SK-MEL-5 (cell line): ENCODE measurements at places on chromosomes 12 and 14.

DNA sequence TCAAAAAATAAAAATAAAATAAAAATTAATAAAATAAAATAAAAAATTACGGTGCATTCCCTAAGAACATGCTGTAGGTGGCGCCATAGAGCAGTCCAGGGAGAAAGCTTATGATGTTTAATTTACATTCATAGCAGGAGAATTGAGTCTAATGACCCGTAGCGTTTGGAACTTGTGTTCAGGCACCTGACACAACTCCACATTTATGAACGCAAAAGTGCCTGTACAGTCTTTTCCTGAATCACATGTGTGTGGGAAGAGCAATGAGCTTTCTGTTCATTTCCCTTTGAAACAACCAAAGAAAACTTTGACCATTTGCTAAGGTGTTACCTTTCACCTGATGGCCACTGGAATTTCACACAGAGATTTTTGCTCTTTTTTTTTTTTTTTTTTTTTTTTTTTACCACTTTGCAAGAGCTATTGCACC, 60.6 kb upstream of the KCNA1 start:
- peak; percentile 53 for DNase-seq

GRCh38 chr14:87940382-87940781, 52.6 kb downstream of the GALC start:
- no peak for DNase-seq

- no peak for DNase-seq
These were observed 1.9 kb downstream of the SLC25A3 start for GRCh38 chr12:98595243-98595988.

DNA sequence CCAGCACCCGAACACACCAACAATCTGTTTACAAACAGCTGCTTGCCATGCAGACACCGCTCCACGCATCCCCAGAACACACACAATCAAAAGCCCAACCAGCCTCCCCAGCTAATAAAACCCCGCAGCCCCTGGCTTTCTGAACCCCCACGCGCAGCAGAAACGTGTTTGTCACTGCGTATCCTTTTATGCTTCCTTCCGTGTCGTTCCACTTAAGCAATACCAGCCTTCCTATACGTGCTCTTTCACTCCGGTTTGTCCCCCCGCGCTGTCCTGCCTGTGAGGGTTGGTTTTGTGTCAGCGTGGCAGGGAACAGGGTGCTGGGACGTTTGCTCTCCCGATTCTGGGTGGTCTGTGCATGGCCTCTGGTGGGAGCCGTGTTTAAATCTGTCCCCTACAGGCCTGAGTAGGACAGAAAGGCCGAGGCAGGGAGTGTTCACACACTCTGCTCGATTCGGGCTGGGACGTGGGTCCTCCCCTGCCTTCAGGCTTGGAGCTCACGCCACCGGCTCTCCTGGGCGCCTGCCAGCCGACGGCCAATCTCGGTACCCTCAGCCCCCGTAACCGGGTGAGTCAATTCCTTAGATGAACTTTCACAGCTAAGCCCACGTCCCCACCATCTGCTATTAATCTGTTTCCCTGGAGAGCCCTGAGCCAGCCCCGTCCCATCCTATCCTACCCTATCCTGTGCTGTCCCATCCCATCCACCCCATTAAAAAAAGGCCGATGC, 60.0 kb downstream of the NOC4L start:
- no peak for DNase-seq

DNA sequence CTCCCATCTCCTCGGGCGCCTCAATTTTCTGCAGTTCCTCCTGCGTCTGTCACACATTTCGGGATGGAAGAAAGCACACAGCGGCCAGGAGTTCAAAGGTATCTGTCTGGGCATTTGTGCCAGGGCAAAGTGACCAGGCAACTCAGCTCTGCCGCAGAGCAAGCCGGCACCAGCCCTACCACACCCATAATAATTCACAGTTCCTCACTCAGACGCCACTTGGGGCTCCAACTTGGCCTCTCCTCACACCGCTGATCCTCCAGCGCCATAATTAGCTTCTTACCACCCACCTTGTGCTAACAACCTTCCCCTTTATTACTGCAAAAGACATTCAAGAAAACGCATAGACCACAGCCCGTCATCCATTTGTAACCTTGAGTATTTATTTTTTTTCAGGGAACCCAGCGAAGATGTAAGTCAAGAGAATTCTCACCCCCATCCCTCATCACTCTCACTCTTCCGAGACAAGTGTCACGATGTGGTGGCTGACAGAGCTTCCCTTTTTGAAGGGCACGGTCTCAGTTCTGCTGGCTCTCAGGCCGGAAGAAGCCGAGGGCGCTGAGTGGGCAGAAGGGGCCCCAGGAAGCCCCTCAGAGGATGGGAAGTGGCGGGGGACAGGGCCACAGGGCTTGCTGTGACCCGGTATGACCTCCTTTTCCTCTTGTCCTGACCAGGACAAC, 25.2 kb upstream of the NCOR2 start:
- no peak for DNase-seq

DNA sequence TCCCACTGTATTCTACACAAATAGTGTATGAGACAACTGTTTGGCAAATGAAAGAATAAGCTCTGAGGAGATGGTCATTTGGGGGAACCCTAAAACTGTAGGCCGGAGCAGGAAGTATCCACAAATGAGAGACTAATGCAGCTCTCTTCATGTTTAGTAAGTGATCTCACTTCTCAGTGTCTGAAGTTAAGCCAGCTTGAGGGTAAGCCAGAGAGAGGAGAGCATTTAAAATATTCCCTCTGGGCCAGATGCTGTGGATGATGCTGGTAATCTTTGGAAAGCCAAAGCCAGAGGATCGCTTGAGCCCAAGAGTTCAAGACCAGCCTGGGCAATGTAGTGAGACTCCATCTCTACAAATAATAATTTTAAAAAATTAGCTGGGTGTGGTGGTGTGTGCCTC, 130.6 kb upstream of the SINHCAF start:
- no peak for DNase-seq

DNA sequence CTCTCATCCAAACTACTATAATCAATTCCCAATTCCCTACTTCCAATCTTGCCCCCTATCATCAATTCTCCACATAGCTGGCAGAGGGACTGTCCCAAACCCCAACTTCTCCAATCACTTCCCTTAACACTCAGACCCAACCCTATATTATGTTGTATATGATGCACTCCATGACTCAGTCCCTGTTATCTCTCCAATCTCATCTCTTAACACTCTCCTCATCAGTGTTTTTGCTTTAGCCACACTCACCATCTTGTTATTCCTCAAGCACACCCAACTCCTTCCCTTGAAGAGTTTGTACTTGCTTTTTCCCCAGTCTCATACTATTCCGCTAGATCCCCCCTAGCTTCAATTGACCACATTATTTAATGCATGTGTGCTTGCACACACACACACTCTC, 4.9 kb downstream of the RHOJ start:
- DNase-seq: no peak

DNA sequence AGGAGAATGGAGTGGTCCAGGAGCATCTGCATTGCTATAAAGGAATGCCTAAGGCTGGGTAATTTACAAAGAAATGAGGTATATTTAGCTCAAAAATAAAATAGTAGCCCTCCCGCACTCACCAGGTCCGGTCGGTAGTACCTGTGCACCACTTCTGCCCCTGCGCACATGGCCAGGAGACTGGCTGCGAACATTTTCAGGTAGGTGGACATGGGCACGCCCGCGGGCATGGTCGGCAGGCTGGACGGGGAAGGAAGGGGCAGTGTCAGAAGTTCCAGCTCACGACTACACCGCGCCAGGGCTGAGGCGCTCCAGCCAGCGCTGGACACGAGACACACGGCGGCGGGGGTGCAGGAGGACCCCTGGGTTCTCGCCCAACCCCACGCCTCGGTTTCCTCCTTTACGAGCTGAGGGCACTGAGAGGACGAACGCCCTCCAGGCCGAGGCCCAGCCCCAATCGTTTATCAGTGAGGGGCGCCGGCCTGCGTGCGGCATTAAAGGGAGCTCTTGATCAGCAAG, 9.1 kb upstream of the TDG start:
- no peak for DNase-seq

DNA sequence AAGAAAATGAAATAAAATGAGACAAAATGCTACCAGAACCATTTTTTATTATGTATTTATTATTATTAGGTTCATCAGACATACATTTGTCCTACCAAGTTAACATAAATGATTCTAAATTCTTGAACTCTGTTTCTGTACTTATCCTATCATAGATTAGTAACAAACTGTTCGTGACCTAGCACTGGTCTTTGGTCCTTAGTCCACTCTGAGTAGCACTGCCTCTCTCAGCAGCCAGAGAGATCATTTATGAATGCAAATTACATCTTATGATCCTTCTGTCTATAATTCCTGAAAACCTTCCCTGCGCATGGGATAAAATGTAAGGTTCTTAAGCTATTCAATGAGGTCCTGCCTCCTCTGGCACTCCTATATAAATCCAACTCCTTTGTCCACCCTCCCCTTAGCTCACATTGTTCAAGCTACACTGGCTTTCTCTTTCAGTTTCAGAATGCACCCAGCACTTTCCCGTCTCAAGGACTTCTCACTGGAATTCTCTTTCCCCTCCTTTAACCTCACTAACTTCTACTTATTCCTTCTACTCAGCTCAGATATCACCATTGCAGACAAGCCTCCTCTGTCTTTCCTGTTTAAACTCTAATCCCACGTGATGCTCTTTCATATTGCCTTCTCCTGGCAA, 17.1 kb downstream of the PDZRN4 start:
- DNase-seq: peak; percentile 73

DNA sequence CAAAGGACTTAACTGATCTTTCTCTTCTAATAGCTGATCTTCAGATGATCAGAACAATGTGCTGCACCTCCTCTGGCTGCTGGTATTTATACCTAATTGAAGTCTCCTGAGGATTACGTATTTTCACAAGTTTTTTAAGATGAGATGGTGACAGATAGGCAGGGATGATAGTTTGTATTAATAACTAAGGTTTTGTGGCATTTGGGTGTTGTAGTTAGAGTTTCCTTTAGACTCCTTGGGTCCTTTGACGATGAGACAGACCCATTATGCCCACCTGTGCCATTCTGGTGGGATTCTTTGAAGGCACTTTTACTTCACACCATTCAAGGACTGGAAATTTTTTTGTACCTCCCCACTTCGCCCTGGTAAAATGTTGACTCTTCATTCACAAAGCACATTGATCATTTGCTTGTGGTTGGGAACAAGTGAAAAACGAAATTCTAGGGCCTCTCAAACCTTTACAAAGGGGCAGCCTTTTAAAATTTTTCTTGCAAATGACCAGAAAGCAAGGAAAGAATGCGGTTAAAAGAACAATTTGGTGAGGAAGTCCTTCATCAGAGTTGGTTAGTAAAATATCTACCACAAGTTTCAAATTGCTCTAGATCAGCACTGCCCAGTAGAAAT, at the start of gene IFNG:
Gene IFNG (minus strand): TSS at position 60 of the 624 bp plus-strand sequence. CDS start 125 bp downstream, outside the sequence.
- DNase-seq: no peak

DNA sequence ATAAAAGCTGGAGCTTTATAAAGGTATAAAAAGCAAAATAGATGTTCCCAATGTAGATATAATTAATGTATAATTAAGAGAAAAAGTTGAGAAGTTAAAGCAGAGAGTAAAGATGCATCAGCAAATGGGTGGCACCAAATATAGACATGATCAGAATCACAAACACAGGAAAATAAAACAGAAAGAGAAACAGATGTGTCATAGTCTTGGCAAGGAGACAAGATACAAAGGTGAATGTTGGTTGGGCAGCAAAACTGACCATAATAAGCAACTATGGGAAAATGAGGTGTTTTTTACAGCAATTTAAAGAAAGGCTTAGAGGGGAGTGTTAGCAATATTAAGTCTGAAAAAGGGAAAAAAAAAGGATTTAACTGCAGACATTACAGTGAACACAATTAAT, 135.4 kb upstream of the CLEC14A start:
- DNase-seq: no peak

DNA sequence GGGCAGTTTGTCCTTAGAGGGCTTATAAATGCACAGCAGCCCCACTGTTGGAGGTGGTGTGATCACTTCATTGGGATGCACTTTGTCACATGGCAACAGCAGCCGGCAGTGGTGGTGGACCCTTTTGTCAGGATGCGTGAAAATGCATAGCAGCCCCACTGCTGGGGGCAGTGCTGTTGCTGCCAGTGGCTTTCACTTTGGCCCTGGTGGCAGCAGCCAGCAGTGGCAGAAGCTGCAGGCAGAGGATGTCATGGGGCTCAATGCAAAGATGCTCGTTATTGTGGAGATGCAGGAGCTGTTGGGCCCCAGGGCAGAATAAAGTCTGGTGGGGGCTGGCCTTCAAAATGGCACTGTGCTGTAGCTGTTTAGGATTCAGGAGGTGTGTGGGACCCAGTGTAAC, 173.0 kb upstream of the DAAM1 start:
- DNase-seq: no peak

DNA sequence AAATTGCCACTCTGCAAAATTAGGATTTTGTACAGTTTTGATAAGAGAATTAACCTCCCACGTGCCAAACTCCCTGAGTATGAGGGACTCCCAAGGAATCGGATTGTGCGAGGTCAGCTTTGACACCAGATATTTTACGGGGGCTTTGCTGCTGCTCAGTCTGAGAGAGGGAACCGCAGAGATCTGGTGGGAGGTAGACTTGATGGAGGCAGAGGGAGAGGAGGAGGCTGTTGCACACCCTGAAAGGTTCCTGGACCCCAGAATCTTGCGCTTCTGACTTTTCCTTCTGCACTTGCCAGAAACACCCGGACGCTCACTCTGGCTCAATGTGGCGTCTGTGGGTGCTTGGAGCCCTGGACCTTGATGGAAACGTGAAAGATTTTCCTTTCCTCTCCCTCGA, 83.9 kb downstream of the PAPOLA start:
- DNase-seq: no peak

- DNase-seq: no peak
These were observed 86.2 kb upstream of the MYL2 start for GRCh38 chr12:111006621-111007020.

GRCh38 chr12:68119724-68120211, 39.8 kb downstream of the IFNG start:
- DNase-seq: no peak

DNA sequence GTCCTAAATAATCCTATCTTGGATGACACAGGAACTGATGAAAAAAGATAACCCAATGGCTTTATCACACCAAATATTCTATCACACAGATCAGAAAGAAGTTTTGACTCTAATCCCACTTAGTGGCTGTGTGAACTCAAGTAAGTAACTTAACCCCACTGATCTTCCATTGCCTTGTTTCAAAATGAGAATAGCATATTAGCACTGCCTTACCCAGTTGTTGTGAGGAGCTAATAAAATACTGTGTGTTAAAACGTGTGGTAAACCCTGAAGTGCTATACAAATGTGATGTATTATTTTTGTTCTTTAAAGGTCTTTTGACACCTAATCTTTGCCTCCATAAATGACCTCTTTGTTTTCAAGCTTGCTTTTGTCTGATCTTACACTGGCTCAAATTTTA, 60.9 kb upstream of the ARID2 start:
- no peak for DNase-seq

- peak; percentile 44 for DNase-seq
These were observed 328.3 kb downstream of the APAF1 start for GRCh38 chr12:98973395-98973794.
